ELR (cell line): ENCODE measurements at places on chromosomes 7 and 10.
A peak's percentile ranks its signal among the peaks of the same experiment; 100 is the strongest.

- no peak for DNase-seq
These were observed 328.4 kb upstream of the C7orf33 start for GRCh38 chr7:148261996-148262688.

DNA sequence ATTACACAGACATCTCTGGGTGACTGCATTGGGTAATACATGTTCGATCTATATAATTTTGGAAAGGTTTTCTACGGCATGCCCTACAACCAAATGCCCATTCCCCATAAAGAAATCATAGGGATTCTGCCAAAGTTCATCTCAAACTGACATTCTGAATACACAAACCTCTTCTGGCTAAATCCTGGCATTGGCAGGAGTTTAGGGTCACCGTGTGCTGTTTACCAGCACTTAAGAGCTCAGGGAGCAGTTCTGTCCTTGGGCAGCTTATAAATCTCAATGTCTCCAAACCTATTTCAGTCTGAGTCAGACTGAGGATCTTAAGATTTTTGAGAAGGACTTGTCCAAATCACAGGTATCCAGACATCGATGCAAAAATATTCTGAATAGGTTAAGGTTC is 809.6 kb upstream of the LRRN3 start:
- DNase-seq = no peak

DNA sequence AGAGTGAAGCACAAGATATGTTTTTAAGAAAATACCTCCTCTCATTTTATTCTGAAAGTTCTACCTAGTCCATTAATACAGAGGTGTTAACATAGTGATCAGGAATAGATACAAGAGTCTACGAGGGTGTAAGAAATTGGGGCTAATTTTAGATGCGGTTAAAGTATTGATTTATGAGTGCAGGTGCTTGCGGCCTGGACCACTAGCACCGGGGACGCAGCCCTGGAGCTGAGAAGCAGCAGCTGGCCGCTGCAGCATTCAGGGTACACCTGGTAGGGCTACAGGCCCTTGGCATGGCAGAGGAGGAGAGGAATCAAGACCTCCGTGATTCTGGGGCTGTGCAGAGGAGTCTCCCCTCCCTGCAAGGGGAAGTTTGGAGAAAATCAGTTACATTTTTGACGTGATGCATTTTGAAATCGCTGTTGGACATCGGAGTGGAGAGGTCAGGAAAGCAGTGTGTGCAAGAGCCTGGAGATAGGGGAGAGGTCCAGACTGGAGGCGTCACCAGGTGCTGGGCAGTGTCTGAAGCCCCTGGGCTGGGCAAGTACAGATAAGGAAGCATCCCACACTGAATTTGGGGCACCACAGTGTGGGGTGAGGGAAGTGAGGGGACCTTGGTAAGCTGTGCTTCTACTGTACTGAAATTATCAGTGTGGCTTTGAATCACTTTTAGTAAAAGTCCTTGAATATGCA is 112.3 kb downstream of the VWC2 start:
- no peak for DNase-seq

DNA sequence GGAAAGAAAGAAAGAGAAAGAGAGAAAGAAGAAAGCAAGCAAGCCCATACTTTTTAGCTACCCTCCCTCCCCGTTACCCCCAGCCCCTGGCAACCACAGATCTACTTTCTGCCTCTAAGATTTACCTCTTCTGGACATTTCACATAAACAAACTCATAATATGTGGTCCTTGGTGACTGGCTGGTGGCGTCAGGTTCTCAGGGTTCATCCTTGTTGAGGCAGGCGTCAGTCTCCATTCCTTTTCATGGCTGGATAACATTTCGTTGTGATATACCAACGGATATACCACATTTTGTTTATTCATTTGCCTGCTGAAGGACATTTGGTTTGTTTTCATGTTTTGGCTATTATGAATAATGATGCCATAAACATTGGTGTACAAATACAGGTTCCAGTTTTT is 30.5 kb downstream of the CDH23 start:
- no peak for DNase-seq

- DNase-seq = peak; percentile 6
These were observed 556.5 kb upstream of the LRRN3 start for GRCh38 chr7:110534241-110534931.

- peak; percentile 24 for DNase-seq
These were observed 95.0 kb downstream of the DGKB start for GRCh38 chr7:14807507-14807906.

GRCh38 chr10:70253878-70254765 is 20.9 kb upstream of the PPA1 start:
- no peak for DNase-seq

GRCh38 chr10:70816220-70816894 is 609 bp downstream of the SGPL1 start:
- peak; percentile 89 for DNase-seq

DNA sequence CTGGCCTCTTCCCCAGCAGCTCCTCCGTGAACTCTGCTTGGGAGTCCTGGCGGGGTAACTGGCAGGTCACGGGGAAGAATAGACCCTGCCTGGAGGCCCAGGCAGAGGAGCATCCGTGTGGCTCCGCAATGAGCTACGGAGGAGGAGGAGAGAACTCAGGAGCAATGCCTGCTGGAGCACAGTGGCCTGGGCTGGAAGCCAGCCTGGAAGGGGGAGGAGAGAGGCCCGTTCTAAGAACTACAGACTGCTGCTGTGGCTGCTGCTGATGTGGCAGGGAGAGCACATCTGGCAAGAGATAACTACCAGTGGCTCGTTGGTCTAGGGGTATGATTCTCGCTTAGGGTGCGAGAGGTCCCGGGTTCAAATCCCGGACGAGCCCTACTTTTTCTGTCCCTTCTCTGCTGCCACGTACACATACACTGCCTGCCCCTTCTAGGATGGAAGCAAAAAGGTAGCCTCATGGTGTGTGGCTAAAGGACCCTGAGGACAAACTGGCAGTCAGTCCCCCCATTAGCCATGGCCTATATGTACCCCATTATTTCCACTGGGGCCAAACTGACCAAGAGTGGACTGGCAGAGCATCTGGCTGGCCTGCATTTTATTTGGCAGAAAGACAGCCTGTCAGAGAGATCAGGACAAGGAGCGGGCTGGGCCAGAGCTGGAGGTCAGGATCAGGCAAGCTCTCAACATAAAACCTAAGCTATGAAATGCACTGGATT is 7.7 kb upstream of the OPN1SW start:
- peak; percentile 70 for DNase-seq

- no peak for DNase-seq
These were observed 72.2 kb upstream of the TMEM140 start for GRCh38 chr7:135075716-135076115.

DNA sequence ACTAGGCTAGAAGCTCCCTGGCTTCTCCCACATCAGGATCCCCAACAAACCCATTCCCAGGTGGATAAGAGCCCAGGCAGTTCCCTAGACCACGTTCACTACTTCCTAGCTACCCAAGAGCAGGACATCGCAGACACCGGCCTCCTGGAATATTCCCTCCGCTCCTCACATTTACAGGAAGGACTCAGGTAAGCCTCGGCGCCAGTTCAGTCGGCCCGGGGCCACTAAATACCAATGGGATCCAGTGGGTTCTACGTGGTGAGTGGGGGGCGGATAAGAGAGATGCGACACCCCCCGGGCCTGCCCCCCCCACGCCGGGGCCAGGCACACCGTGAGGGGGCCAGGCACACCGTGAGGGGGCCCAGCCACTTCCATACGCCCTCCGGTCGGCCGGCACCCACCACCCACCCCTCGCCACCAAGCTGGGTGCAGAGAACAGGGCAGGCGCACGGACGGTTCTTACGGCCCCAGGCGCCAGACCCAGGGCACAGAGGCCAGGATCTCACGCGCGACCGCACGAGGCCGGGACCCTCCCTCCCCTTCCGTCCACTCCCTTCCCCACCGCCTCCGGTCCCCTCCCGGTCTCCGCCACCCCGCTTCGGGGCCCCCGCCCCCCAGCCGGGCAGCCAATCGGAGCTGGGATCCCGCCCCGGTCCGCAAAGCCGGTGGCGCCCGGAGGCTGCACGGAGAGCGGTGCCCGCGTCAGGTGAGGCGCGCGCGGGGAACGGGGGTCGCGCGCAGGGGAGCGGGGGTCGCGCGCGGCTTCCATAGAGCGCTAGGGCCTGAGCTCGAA is at the start of gene BLVRA:
BLVRA (plus strand) TSS at position 652 of the 793 bp plus-strand sequence. CDS start 12,479 bp downstream, outside the sequence.
- peak; percentile 59 for DNase-seq

DNA sequence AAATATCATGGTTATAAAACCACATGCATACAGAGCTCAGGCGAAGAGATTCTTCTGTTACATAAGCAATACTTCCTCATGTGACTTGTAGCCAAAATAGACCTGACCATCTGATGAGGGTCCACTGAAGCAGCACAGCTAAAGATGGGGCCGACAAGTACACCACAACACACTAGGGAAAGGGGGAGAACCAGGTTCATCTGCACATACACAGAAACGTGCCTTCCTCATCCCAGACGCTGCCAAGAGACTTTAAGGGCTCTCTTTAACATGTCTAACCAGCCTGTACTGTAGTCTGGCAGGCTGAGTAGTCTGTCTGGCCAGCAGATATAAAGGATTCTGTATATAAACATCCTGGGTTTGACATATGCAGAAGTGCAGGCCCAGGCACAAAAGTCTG is 30.3 kb downstream of the ERCC6 start:
- no peak for DNase-seq

DNA sequence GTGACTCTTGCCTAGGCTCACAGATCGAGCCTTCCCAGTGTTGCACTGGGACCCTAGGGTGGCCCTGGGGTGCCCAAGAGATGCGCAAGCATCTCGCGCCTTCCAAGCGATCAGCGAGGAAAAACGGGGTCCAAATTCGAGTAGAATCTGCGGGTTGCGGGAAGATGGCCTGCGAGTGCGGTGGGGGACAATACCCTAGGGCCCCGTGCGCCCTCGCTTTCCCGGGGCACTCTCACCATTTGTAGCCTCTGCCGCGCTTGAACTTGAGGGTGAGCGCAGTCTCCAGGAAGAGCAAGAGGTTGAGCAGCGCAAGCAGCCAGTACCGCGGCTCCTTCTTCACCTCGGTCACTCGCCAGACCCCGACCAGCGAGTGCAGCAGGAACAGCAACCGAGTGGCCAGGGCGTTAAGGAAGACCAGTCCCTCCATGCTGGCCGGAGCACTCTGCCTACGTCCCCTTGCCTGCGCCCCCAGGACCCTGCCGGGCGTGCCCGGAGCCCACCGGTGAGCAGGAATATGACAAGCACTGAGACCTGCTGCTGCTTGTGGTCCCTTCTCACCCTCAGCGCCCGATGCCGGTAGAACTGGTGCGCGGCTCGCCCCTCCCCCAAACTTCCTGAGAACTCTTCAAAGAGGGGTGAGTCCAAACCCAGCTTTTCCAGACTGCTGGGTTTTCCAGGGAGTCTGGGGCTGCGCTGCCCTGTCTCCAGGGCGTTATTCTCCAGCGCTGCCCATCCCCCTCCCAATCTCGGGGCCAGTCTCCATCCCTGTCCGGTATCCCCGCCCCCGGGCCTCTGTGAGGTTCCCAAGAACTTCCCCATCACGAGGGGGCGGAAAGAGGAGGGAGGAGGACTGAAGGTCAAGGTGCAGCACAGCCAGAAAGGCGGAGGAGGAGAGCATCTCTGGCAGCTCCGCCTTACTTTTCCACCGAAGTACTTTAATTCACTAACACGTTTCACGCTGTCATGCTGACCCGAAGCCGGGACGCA is at the start of gene TMEM26:
TMEM26 (minus strand) TSS at position 727 of the 987 bp plus-strand sequence; CDS start at position 427, 300 bp downstream.
- peak; percentile 34 for DNase-seq

GRCh38 chr7:41795276-41795833 is 92.5 kb upstream of the INHBA start:
- DNase-seq = no peak

- DNase-seq = no peak
These were observed 434.4 kb downstream of the AUTS2 start for GRCh38 chr7:70032649-70033048.

- no peak for DNase-seq
These were observed 106.3 kb downstream of the NT5C2 start for GRCh38 chr10:103086799-103087198.

DNA sequence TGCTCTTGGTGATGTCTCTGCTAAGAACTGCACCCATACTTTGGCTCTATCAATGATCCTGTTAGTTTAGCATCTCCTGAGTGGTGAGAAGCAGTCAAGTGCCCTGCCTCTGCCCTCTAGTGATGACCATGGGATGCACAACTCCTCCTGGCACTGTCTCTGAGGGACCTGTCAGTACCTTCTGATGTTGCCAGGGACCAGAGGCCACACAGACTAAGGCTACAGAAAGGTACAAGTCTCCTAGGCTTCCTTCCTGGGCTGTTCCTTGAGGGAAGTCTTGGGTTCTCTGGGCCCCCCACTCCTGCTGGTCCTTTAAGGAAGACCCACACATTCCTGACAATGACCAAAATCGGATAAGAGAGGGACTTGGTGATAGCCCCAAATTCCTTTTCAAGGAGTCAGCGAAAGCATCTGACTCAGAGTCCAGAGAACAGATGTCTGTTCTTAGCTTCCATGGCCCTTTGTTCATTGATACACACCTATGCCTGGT is 15.3 kb downstream of the NKX2-3 start:
- peak; percentile 71 for DNase-seq

DNA sequence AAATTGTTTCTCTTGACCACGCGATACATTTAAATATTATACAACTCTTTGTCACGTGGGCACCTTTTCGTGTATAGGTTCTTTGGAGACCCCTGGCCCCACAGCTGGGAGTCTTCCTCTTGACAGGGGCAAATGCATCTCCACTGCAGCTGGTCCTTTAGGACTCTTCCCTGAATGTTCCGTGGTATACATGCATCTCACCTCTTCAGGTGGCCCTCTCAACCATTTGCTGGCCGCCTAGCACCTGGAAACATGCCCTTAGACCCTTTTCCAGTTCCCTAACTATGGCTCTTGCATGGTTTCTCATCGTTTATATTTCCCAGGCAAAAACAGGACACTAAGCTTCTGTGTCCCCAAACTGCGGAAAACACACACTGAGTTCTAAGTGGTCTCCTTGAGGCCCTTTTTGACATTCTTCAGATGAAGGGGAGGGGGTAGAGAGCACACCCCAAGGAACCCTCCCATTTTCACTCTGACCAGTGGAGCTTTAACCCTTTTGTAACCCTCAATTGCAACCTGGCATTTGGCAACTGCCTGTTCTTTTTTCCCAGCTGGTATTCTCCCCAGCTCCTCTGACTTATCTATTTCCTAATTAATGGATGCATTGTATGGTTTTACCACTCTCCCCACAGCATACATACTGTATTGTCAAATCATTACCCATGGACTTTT is 20.6 kb downstream of the HNRNPA2B1 start:
- DNase-seq = no peak

- no peak for DNase-seq
These were observed 95.6 kb downstream of the CPXM2 start for GRCh38 chr10:123795846-123796590.

GRCh38 chr10:93751832-93752231 is 5.9 kb upstream of the LGI1 start:
- peak; percentile 59 for DNase-seq

GRCh38 chr7:156675721-156676120 is 35.1 kb downstream of the RNF32 start:
- no peak for DNase-seq
